ENCODE measurements at places on chromosomes 5 and 9. TPM values are rescaled to one million over a fixed set of nuclear protein-coding genes. Genes with fewer than 3 reads are reported as not detected.
A peak's percentile ranks its signal among the peaks of the same experiment; 100 is the strongest.

DNA sequence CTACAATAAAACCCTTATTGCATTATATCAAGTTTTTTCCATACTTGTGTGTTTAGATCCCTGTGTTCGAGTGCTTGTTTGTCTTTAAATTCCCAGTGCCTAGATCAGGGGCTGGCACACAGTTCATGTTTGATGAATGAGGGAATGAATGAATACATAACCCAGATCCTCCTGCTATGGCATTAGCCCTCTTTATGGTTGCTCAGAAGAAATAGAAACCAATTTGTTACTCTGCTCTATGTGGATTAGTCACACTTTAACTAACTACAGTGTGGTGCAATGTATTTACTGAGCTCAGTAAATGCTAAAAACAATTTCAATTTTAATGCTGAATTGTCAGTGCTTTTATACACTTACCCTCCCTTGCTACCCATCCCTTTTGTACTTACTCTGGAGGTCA lies 16.4 kb upstream of the GALNT10 start:
- no peak overlapping the region for H3K4me3 ChIP-seq
- no peak overlapping the region for H3K27ac ChIP-seq
- H3K36me3 ChIP-seq = no peaks in the 10 kb centered on the region
- no peaks in the 10 kb centered on the region for H3K4me1 ChIP-seq

DNA sequence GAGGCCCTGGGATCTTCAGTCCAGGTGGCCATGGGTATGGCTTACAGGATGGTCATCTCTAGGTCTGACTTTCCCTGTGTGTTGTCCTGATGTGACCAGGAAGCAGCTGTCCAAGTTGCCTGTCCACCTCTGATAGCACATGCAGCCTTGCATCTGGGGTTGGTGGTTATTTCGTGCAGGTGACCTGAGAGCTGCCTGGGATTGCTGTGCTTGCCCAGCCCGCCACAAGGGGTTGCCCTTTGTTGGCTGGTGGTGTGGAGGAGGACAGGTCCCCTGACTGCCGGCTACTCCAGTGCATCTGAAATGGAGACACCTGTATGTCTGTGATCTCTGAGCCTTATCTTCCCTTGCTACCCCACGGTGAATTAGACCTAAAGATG lies 212.6 kb downstream of the ARHGAP26 start:
- peaks cover 21% of the 10 kb centered on the region for H3K4me1 ChIP-seq
- no peaks in the 10 kb centered on the region for H3K36me3 ChIP-seq
- no peak for DNase-seq
- H3K27me3 ChIP-seq = no peaks in the 10 kb centered on the region

GRCh38 chr9:113803811-113804589 lies 72.1 kb upstream of the ZNF618 start:
- H3K27ac ChIP-seq = no peak overlapping the region
- no peaks in the 10 kb centered on the region for H3K4me1 ChIP-seq
- H3K27me3 ChIP-seq = peaks cover 11% of the 10 kb centered on the region
- no peak overlapping the region for H3K4me3 ChIP-seq
- H3K36me3 ChIP-seq = no peaks in the 10 kb centered on the region

DNA sequence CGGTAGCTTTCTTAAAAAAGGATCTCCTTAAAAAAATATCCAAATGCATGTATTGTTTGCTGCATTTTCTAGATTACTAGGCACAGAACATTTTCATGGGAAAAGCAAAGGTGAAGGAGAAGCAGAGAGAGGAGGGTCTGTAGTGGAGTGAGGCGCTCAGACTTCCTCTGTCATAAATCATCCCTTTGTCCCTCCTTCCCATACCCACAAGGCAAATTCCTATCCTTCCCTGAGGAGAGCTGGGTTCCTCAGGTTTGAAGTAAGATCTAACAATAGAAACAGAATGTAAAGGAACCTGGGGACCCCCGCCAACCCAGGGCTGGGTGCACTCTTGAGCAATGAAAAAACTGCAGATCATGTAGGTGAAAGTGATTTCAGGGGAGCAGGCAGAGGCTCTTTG lies 149.2 kb upstream of the ANKH start:
- no peak overlapping the region for H3K4me3 ChIP-seq
- H3K27ac ChIP-seq = peak overlapping the region; percentile 51
- no peaks in the 10 kb centered on the region for H3K36me3 ChIP-seq

GRCh38 chr9:125536776-125537175 lies 170.2 kb downstream of the MAPKAP1 start:
- H3K27ac ChIP-seq = no peak overlapping the region
- DNase-seq = no peak
- no peak overlapping the region for H3K4me3 ChIP-seq

The PSMB7 gene
- total RNA-seq = 369 TPM

The TRPM6 gene
- under 0.01 TPM for total RNA-seq

The GNPDA1 gene
- 50.5 TPM for total RNA-seq

The TRPM3 gene
- total RNA-seq = not detected

The LHX3 gene
- total RNA-seq = not detected

All from IMR-90 (cell line).